ENCODE measurements at places on chromosomes 6 and 20.
A peak's percentile ranks its signal among the peaks of the same experiment; 100 is the strongest.

GRCh38 chr20:20463933-20464374 lies 96.0 kb downstream of the INSM1 start:
- no peak for DNase-seq

- DNase-seq = no peak
Measured at GRCh38 chr6:34182751-34183531, 37.1 kb upstream of the GRM4 start.

- DNase-seq = peak; percentile 49
Measured at GRCh38 chr6:593139-593906, 63.6 kb downstream of the HUS1B start.

GRCh38 chr6:65627015-65627414 lies 80.0 kb downstream of the EYS start:
- DNase-seq = no peak

DNA sequence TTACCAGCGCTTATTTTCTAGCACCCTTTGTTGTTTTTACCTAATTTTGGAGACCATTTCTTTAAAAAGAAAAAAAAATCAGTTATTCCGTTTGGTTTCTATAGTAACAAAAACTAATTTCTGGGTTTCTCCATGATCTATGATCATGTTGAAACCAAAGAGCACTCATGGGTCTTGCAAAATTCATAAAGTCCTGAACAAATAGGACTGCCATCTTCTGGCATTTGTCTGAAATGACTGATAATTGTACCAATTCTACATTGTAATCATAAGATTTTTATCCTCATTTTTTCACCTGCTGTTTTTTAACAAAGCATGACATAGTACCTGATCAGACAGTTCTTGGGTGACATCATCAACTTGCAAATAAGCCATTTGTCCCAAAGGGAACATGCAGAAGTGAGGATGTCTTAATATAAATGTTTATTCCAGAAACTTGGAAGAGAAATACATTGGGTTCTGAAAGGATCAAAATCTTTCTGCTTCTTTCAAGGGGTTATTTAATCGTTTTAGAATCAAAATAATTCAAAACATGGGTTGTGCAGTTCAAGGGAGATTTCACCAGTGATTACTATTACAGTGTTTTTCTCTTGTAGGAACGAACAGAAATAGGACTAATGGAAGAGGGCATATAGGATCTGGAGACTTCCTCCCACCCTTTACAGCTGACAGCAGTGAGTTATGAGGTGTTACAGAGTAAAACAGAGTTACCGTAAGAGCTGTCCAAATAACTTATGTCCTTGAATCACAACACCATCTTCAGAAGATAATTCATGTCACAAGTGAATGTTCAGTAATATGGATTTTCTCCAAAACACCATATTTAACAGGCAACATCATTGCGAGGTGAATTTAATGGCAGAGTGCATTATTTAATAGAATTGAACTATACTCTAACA lies 87.1 kb upstream of the GJE1 start:
- DNase-seq = no peak
